ENCODE measurements at places on chromosomes 11 and 22. TPM values are rescaled to one million over a fixed set of nuclear protein-coding genes. Genes with fewer than 3 reads are reported as not detected.

- no peak for DNase-seq
These were observed 3.1 kb downstream of the IFITM1 start for GRCh38 chr11:316891-317301.

NTM gene
- 80.3 TPM for polyA plus RNA-seq

GUCD1 gene
- 76.9 TPM for polyA plus RNA-seq

- DNase-seq, result no peak
These were observed 131.4 kb upstream of the UBASH3B start for GRCh38 chr11:122523846-122524805.

- DNase-seq, result no peak
These were observed 133.6 kb downstream of the DSCAML1 start for GRCh38 chr11:117663414-117663813.

GRCh38 chr11:46760429-46761128, 41.6 kb downstream of the F2 start:
- DNase-seq, result no peak

EXPH5 gene
- 4.0 TPM for polyA plus RNA-seq

DNA sequence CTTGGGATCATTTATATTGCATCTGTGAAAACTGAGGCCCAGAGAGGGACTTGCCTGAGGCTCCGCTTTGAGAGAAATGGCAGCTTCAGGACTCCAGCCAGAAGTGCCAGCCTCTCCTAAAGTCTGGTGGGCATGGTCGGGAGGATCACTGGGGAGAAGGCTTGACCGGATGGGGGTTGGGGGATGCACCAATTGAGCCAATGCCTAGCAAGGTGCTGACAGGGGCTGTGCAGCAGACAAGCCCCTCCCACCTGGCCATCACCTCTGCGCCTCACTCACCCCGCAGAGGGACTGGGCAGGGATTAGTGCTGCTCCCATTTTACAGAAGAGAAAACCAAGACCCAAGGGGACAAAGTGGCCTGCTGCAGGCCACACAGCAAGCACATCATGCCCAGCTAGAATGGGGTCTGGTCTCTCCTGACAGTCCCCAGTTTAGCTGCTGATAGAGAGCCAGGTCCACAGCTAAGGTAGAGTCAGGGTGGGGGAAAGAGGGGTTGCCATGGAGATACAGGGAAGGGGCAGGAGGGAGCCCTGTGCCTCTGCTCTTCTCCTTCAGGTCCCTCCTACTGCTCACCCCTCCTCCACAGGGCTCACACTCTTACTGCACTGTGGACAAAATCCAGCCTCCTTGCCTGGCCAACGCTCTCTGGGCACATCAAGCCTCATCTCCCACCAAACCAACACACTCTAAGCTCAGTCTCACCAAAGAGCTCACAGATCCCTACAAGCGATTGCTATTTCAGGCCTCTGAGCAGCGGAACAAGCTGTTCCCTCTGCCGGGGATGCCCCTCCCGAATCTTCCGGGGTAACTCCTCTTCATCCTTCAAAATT, 29.5 kb downstream of the TEF start:
- DNase-seq, result no peak

DNA sequence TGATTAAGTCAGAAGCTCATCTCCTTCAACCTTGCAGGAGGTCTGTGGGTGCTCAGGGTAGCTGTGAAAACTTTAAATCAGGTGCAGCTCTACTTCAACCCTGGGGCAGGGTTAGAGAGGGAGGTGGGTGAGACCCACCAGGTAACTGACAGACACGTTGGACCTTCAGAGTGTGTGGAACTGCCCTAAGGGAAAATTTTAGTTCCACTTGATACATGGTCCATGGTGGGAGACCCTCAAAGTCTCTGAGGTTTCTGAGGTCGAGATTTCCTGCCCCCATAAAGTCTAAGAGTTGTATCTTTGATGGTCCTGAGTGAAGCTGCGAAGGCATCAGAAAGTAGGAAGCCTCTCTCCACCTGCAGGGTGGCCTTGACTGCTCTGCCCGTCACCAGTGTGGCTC, 23.9 kb upstream of the NNMT start:
- no peak for DNase-seq

C11orf97 gene
- not detected for polyA plus RNA-seq

NRXN2 gene
- polyA plus RNA-seq, result 16.6 TPM

GRCh38 chr22:20019661-20020532, 1.0 kb upstream of the TANGO2 start:
- DNase-seq, result no peak

DNA sequence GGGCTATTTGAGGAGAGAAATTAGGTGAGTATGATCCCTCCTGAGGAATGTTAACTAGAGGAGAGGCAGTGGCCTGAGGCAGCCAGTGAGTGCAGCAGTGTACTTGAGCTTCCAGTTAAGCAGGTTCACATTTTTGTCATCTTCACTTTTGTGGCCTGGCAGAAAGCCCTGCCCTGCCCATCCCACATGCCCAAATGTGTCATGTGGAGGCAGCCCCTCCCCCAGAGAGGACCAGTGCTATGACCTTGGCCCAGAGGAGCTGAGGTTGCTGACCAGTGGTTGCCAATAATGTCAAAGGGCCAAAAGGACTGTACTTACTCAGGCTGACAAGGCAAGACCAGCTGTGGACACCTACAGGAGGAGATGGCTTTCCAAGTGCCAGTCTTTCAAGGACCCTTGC, 17.6 kb upstream of the GRK2 start:
- no peak for DNase-seq

DNA sequence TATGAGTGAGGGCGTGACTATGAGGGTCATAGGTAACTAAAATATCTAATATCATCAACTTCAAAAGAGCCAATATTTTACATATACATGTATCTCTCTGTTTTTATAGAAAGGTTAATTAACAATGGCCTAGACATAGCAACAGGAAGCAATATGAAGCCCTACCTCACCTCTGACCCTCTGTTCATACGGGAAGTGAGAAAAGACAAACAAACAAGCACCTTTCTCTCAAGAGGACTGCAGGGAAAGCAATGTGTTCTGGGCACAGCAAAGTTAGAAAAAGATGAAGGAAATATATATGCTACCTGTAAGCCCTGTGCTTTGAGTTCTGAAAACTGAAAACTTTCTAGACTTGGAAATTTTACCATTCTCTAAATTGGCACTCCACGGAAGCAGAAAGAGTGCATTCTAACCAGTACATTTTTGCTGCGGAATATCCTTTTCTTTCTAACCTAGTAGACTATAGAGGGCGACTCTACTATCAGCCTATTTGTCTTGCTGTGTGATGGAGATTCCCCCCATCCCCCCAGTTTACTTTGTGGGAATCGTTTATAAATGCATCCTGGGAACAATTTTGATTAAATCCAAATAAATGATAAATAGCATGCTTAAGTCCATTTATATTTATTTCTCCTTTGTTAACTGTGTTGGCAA, 830.4 kb upstream of the FAT3 start:
- DNase-seq, result no peak

DNA sequence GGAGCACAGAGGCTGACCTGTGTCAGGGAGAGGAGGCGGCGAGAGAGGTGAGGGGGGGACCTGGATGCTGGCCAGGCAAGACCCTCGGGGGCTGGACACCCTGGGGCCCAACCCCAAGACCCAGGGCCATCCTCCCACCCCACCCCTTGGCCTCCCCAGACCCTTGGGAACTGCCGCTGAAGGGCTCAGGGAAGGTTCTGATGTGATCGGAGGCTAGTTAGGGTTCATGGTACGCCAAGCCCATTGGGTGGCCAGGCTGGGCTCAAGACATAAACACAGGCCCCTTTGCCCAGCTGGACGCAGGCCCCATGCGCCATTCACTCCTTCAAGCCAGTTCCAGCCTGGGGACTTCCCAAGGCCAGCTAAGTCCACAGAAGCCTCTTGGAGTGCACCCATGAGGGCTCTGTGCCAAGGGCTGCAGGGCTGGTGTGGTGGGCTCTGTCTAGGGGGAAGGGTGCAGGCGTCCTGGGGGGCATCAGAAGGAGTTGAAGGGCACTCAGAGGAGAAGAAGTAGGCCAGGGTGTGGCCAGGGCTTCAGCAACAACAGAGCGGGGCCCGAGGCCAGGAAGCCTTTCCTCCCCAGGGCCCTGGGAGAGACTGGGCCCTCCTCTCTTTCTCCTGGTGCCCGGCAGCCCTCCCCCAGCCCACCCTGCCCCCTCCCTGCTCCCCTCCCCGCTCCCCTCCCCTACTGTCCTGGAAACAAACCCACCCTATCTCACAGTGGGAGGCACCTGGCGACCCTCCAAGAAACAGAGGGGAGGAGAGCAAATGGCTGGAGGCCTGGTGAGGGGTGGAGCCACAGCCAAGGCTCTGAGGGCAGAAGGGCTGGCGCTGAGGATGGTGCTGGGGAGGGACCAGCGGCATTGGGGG, 12.9 kb downstream of the TSPAN32 start:
- peak; percentile 83 for DNase-seq

GRCh38 chr22:49429066-49429465, 398.6 kb downstream of the BRD1 start:
- DNase-seq, result no peak

NXPE4 gene
- not detected for polyA plus RNA-seq

UBXN1 gene
- 166 TPM for polyA plus RNA-seq

DNA sequence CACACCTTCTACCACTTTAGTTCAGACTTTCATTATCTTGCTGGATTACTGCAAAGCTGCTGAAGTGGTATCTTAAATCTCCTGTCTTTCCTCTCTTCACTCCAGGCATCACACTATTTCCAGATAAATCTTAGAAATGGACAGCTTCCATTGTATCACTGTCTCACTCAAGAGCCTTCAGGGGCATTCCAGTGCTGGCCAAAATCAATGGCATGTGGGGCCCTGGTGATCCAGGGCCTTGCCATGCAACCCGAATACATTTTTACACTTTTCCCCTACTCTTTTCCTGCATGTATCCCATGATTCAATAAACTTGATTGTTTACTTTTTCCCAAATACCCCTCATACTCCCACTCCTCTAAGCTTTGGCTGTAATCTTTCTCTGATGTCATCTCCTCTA, 39.4 kb upstream of the DEUP1 start:
- no peak for DNase-seq

- DNase-seq, result no peak
These were observed 2.8 kb downstream of the MTNR1B start for GRCh38 chr11:92972248-92972647.

DNA sequence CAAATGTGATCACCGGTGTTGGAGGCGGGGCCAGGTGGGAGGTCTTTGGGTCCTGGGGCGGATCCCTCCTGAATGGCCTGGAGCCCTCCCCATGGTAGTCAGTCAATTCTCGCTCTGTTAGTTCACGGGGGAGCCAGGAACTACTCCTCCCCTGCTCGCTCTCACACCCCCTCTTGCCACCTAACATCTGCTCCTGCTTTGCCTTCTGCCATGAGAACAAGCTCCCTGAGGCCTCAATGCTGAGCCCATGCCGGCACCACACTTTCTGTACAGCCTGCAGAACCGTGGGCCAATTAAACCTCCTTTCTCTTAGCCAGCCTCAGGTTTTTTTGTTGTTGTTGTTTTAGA, 135.7 kb downstream of the SHANK2 start:
- no peak for DNase-seq

ZBTB16 gene
- polyA plus RNA-seq, result 1.9 TPM

DNA sequence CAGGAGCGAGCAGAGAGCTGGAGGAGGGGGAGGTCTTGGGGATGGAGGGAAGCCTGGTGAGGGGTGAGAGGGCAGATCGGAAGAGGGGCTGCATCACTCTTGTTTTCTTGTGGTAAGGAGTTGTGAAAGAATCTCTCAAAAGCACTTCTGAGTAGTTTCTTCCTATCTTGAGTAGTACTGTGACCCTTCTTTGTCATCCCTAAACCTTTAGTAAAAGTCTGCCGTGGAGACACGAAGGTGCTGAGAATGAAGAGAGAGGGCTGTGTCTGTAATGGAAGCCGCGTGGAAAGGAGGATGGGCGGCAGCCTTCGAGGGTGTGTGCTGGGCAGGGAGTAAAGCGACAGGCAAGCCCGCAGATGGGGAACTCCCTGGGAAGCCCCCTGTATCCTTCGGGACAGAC, 237.8 kb downstream of the TBC1D22A start:
- no peak for DNase-seq

DNA sequence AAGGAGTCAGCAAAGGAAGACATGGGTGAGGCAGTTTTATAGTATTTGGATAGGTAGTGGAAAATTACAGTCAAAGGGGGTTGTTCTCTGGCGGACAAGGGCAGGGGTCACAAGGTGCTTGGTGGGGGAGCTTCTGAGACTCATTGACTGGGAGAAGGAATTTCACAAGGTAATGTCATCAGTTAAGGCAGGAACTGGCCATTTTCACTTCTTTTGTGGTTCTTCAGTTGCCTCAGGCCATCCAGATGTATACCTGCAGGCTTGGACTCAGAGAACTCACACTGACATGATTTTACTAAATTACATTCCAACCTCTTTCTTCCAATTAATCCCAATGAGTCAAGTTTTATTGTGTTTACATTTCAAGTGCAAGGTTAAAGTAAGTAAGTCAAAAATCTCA, 240.5 kb upstream of the API5 start:
- no peak for DNase-seq

- no peak for DNase-seq
These were observed 23.8 kb upstream of the FZD4 start for GRCh38 chr11:86978756-86979608.

DNA sequence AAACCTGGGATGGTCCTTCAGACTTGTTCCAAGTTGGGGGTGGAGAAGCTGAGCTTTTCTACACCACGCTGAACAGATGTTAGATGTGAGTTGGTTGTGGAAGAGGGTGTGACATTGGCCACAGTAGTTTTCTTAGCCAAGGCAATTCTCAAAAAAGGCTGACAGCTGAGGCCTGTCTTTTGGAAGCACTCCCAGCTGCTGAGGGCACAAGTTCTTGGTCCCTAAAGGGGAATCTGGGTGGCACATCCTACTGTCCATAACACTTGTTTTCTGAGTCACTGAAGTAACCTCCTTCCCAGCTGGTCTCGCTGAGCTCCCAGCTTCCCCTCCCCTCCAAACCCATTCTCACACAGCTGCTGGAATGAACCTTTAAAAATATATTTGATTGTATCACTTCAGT, 375.7 kb upstream of the KIRREL3 start:
- no peak for DNase-seq

GRCh38 chr11:121063728-121064127, 37.3 kb upstream of the TECTA start:
- DNase-seq, result no peak

GRCh38 chr11:118108513-118108912, 21.8 kb upstream of the SMIM35 start:
- DNase-seq, result no peak

RFPL1 gene
- 1.3 TPM for polyA plus RNA-seq

DNA sequence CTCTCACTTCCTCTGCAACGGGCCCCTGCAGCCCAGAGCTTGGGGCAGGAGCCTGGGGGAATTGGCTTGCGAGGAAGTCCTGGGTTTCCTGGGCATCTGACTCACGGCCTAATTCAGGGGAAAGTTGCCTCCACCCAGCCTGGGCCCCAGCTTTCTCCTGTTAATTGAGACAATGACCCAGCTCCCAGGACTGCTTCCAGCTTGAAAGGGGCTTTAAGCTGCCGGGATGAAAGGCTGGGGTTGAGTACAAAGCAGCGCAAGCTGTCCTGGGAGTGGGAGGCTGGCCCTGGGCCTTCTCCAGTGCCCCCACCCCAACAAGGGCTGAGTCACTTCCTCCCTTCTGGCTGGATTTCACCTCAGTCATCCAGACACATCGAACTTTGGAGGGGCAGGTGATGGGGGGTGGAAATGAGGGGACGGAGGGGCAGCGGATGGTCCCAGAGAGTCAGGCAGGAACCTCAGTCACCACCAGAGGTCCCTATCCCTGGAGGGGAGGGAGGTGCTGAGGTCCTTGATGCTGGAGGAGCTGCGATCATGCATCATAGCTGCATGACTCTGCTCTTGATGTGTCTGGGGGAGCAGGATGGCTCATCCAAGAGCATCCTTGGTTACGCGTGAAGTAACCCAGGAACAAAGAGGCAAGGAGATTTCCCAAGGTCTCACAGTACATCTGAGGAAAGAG, 30.1 kb upstream of the OAF start:
- DNase-seq, result no peak

RPS19BP1 gene
- 61.4 TPM for polyA plus RNA-seq

FREY1 gene
- polyA plus RNA-seq, result 0.37 TPM

- DNase-seq, result no peak
These were observed 8.2 kb downstream of the DGCR8 start for GRCh38 chr22:20088263-20088648.
